ENCODE measurements at places on chromosomes 6 and 20.

- no peak for DNase-seq
Observed at GRCh38 chr20:2742431-2742830, 49.9 kb downstream of the EBF4 start.

GRCh38 chr6:70956451-70957283 lies at the start of gene B3GAT2:
Gene B3GAT2, minus strand, starts transcription at chr6:70957060. Its CDS starts 631 bp downstream, at chr6:70956429.
- no peak for DNase-seq

GRCh38 chr6:64090352-64090751 lies 454.8 kb downstream of the PHF3 start:
- no peak for DNase-seq

DNA sequence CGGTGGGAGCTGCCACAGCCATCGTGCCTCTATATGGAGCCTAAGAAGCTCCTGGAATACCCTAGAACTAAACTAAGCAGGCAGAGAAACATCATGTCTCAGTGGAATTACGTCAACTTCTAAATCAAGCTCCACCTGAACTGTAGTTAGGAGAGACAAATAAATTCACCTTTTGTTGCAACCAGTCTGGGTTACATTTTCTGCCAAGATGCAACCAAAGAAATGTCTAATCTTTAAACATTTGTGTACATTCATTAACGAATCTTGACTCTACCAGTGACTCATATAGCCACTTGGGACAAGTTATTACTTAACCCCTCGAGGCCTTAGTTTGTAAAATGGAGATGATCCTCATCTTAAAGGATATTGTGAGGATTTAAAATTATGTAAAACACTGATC lies 8.9 kb downstream of the PTPRK start:
- peak; percentile 58 for DNase-seq

DNA sequence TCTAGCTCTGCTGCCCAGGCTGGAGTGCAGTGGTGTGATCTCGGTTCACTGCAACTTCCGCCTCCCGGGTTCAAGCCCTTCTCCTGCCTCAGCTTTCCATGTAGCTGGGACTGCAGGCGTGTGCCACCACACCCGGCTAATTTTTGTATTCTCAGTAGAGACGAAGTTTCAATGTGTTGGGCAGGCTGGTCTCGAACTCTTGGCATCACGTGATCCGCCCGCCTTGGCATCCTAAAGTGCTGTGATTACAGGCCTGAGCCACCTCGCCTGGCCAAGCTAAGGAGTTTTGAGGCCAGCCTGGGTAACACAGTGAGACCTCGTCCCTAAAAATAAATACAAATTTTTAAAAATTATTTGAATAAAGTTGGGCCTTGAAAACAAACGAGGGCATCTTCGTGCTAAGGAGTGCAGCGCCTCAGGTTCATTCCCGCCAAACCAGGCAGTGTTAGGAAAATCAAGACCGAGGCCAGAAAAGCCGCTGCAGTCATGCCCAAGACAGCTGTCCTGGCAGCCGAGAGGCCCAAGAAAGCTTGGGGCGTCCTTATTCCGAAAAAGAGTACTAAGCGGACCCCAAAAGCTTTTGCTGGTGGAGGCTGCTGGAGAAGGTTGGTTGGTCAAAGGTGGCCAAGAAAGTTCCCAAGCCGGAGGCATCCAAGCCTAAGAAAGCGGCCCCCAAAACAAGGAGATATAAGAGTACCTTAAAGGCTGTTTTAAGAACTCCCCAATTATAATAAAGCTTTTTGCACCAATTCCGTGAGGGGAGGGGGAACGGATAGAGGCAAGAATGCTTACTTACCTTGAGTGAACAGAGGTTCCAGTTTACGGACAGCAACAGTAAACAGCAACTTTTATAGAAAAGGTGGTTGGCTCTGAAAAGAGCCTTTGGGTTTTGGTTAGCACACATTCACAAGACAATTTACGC lies 109.0 kb downstream of the HFE start:
- DNase-seq, result no peak

DNA sequence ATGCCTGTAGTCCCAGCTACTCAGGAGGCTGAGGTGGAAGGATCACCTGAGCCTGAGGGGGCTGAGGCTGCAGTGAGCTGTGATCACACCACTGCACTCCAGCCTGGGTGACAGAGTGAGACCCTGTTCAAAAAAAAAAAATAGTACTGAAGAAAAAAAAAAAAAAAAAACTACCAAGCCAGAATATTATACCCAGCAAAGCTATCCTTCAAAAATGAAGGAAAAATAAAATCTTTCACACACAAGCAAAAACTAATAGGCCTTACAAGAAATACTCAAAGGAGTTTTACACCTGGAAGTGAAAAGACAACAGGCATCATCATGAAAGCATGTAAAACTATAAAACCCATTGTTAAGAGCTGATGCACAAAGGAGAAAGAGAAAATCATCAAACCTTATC lies 37.5 kb upstream of the SRSF6 start:
- no peak for DNase-seq

- DNase-seq, result no peak
Observed at GRCh38 chr6:83193747-83194566, 800 bp downstream of the RWDD2A start.

DNA sequence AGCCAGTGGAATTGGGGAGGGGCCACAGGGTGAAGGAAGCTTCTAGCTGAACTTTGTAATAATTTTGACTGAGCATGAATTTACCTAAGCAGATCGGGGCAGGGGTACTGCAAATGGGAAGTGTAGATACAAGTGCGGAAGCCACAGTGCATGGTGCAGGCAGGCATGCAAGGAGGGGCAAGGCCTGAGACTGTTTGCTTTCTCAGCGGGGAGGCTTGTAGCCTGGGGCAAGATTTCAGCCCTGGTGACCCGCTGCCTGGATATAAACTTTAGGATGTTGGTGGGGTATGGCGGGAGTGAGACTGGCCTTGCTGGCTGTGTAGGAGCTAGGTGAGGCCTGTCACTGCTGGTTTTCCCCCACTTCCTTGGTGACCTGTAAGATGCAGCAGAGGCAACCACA lies 266.4 kb upstream of the PREP start:
- DNase-seq, result no peak

GRCh38 chr6:149196091-149196490 lies 121.4 kb upstream of the TAB2 start:
- no peak for DNase-seq

All from keratinocyte (primary cell).